Amniotic epithelial cell (primary cell): ENCODE measurements at places on chromosomes 3 and 15.

DNA sequence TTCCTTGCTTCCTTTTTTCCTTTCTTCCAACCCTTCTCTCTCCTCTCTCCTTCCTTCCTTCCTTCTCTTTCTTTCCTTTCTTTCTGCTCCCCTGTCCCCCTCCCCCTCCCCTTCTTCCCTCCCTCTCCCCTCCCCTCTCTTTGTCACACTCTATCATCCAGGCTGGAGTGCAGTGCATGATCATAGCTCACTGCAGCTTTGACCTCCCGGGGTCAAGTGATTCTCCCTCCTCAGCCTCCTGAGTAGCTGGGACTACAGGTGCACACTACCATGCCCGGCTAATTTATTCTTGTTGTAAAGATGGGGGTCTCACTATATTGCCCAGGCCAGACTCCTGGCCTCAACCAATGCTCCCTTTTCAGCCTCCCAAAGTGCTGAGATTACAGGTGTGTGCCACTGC is 18.7 kb downstream of the NFKBIZ start:
- DNase-seq = no peak

DNA sequence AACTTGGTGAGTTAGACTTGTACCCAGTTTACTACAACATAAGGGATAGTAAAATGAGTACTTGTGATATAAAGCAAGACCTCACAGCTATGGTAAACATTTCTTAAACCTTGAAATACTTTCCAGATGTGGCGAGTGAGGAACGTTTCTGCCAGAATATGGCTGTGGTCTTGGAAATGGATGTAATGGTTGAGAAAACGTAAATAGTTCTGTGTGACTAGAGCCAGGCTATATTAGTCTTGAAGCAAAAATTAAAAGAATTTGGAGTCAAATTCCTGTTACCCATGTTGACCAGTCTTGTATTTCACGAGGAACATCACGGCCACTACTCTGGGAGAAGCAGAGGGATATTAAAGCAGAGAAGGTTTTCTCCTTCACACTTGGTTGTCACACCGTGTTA is 15.3 kb downstream of the OR4F15 start:
- no peak for DNase-seq

DNA sequence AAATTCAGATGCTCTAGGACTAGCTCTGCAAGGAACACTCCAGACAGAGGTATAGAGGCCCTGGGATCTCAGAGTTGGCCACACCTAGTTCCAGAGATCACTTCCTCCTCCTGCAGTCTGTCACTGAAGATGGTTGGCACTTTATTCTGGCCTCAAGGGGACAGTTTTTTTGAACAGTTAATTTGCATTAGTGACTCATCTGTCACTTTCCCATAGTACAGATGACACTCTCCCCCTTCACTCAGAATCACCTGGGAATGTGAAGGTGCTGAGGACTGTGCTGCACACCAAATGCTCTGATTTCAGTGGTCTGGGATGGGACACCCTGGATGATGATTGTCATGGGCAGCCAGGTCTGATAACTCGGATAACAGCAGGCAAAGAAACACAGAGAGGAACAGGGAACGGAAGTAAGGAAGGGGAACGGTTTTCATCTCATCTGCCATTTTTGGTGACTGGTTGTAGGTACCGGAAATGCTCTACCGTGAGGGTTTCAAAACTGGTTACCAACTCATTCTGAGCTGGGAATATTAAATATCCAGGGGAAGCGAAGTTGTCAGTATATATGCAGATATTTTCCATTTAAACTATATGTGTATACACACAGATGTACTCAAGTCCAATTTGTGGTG is 232.5 kb upstream of the ST8SIA2 start:
- no peak for DNase-seq

DNA sequence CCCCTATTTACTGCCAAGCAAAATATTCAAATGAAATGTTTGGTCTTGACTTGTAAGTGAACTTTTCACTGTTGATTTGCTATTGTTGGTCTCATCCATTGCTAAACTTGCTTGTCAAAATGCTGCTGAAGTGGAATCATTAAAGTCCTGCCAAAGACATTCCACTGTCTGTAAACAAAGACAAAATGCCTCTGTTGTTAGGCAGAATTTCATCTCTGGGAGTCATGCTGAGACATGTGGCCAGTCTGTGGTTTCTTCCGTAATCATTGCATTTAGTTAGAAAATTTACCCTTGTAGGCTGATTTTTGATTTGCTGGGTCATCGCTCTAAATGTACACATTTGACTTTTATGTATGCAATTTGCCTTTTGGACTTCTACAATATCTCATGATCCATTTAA is 577.7 kb downstream of the MECOM start:
- DNase-seq = peak; percentile 97

GRCh38 chr3:161619351-161619750 is 122.7 kb downstream of the OTOL1 start:
- DNase-seq = no peak
